ENCODE measurements at places on chromosomes 11 and 22.

GRCh38 chr11:121451178-121451985 lies 732 bp upstream of the SORL1 start:
- DNase-seq: no peak

GRCh38 chr11:70281156-70281609 lies 10.7 kb downstream of the PPFIA1 start:
- DNase-seq: no peak

- no peak for DNase-seq
These were observed 7.9 kb downstream of the FAM118A start for GRCh38 chr22:45317551-45318167.

- DNase-seq: no peak
These were observed 340.0 kb downstream of the LARGE1 start for GRCh38 chr22:33580310-33580709.

DNA sequence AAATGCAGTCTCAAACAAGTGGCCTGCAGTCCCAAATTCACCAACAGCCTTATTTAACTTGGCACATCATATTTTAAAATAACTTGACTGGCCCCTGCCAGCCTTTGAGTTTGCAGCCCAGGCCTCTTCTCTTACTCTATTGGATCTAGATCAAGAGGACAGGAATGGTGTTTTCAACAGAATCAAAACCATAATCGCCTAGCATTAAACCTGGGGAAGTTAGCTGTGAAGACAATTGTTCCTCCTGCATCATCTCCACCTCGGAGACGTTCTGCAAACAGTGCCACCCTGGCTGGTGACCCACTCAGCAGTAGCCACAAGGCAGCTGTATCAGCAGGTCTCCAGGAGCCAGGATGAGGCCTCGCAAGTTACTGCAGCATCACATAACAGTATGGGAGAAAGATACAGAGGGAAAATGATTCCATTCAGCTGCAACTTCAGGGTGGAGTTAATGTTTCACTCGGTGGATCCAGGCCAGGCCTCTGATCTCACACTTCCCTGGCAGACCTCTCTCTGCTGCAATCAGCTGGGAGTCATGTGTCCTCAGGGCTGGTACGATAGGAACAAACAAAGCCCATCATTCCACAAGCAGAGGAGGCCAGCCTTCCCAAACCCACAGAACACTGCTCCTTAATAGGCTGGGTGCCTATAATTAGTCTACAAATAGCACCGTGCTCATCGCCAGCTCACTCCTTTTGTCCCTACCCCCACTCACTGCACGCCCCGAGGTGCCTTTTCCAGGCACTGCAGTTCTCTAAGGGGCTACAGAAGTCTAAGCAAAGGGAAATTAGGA lies 18.6 kb upstream of the SCN2B start:
- no peak for DNase-seq

DNA sequence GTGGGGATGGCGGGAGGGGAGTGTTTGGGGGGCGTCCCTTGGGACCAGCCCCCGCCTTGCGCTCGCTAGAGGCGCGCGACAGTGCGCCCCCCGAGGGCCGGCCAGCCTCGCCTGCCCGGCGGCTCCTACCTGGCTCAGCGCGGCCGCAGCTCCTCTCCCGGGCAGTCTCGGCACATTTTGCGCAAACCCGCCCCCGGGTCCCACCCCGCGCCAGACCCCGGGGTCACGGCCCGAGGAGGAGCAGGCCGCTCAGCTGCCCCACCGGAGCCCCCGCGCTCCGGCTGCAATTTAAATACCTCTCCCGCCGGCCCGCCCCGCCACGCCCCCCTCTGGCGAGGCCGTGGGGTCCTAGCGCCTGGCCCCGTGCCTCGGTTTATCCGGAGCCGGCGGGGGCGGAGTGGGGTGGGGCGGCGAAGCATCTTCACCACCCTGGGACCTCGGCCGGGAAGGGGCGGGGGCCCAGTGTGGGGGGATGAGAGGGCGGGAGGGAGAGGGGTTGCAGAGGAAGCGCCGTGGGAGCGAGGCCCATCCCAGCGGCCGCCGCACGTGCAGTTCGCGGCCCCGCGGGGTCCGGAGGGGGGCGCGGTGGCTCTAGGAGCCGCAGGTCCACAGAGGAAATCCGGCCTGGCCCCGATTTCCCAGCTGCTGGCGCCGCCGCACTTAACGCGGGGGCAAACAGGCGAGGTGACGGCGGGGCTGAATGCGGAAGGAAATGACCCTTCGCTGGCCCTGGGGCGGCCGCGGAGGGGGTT lies at the start of gene LRRC32:
TSS of gene LRRC32 (minus strand) at position 263 of the 752 bp plus-strand sequence. CDS start 4,793 bp downstream, outside the sequence.
- DNase-seq: no peak

DNA sequence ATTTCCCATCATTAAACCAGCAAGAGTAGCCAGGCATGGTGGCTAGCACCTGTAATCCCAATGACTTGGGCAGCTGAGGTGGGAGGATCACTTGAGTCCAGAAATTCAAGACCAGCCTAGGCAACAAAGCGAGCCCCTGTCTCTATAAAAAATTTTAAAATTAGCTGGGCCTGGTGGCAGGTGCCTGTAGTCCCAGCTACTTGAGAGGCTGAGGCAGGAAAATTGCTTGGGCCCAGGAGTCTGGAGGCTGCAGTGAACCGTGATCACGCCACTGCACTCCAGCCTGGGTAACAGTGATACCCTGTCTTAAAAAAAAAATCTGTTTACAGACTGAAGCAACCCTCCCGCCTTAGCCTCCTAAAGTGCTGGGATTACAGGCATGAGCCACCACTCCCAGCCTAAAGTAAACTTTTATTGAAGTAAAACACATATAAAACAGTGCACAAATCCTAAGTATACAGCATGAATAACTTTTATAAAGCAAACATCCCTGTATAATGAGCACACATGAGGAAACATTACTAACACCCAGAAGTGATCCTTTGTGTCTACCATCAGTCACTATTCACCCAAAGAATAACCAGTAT lies 12.6 kb downstream of the UCP3 start:
- DNase-seq: no peak

DNA sequence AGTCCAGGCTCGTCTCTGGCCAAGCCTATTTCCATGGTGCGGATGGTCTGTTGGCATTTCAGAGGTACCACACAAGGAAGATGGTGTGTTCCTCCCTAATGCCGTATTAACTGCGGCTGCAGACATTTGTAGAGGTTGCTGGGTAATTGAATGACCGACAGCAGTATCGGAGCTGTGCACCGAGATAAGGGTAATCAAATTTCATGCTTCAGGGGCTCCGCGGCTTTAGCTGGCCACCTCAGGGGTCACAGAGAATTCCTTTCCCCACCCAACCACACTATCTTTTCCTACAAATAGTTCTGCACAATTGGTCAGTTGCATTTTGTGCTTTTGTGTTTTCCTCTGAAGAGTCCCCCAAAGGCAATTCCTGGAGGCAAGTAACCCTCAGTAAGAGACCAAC lies 297.4 kb downstream of the OPCML start:
- no peak for DNase-seq

GRCh38 chr11:125062931-125063428 lies at the start of gene SLC37A2:
Gene SLC37A2, plus strand, starts transcription at chr11:125063305. Its CDS starts 63 bp downstream, at chr11:125063368.
- DNase-seq: peak; percentile 74

- no peak for DNase-seq
These were observed 2.9 kb downstream of the RIN1 start for GRCh38 chr11:66333220-66333877.

DNA sequence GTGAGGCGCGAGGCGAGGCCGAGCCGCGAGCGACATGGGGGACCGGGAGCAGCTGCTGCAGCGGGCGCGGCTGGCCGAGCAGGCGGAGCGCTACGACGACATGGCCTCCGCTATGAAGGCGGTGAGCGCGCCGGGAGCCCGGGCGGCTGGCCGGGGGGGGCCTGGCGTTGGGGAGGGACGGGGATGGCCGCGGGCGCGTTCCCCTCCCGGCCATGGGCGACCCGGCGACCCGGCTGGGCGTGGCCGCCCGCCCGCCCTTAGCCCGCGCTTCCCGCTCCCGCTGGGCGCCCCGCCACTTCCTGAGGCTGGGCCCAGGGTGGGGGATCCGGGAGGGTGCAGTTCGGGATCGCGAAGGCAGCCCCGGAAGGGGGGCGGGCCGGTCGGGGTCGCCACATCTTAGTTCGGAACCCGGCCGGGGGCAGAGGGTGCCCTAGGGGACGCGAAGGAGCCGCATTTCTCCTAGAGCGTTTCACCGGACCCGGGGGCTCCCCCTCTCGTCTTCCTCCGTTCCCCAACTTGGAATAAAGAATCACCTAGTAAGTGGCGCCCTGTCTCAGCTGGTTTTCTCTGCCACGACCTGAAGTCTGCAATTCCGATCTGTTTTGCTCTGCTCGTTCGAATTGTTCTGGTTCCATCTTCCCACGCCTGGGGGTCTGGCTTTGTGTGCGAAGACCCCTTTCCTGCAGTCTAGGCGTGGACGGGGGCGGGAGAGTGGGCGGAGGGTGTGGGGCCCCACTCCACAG lies 536 bp downstream of the YWHAH start:
- DNase-seq: peak; percentile 37

- DNase-seq: peak; percentile 97
These were observed at the start of gene EHD1 for GRCh38 chr11:64878494-64879243. Gene EHD1, minus strand, starts transcription at chr11:64878621. Its CDS starts 157 bp downstream, at chr11:64878464.

DNA sequence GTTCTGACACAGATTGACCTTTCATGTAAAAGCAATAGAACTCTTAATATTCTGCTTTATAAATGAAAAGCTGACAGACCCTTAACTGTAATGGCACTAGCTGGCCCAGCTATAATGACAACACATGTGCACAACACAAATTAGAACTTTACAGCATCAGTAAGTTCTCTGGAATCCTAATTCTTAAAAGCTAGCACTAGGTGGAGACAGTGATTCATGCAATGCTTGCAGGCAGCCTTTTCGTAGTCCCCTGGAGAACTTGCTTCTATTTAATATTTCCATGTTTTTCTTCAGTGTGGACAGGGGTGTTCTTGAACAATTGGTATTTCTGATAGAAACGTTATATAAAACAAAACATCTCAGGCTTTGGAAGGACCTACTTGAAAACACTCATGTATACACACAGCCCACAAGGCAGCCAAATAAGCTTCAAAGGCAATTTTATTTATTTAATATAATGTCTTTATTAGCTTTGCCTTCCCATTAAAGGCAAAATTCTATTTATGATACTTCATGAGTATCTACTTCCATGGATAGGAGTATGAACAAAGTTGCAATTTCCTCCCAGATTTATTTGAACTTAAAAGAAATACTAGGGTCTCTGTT lies 374.3 kb upstream of the MPPED2 start:
- DNase-seq: peak; percentile 31

Data from common myeloid progenitor, CD34-positive (primary cell).